Progenitor cell of endocrine pancreas (in vitro differentiated cells): ENCODE measurements at places on chromosomes 6 and 20.

- DNase-seq, result no peak
Measured at GRCh38 chr6:12866422-12867029, 150.0 kb downstream of the PHACTR1 start.

GRCh38 chr6:116560130-116560529 lies 6.6 kb downstream of the CALHM4 start:
- DNase-seq, result no peak

- DNase-seq, result no peak
Measured at GRCh38 chr6:44493132-44493531, 105.6 kb downstream of the CDC5L start.

DNA sequence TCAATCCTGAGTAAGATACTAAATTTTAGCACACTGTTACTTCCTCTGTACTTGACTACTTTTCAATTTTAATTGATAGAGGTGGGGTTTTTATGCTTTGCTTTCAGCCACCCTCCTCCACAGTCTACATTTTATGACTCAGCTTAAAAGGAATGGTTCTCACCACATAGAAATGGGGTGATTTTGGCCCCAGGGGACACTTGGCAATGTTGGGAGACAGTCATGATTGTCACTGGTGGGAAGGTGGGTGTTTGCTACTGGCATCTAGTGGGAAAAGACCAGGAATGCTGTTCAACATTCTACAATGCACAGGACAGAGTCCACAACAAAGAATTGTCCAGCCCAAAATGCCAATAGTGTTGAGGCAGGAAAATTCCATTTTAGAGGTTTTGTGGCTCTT lies 71.3 kb downstream of the PCSK2 start:
- DNase-seq, result no peak

DNA sequence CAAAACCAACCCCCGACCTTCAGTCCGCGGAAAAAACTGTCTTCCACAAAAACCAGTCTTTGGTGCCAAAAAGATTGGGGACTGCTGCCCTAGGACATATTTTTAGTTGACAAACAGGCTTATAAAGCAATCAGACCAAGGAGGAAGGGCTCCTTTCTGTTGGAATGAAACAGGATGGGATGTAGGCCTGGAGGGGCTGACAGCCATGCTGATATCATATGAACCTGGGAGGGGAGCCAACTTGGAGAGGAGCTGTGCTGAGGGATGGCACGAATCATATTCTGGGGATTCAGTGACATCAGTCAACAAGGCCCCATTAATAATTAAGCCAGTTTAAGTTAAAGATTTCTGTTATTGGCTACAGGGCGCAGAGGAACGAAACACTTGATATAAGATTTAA lies 225.4 kb upstream of the TSHZ2 start:
- DNase-seq, result no peak

DNA sequence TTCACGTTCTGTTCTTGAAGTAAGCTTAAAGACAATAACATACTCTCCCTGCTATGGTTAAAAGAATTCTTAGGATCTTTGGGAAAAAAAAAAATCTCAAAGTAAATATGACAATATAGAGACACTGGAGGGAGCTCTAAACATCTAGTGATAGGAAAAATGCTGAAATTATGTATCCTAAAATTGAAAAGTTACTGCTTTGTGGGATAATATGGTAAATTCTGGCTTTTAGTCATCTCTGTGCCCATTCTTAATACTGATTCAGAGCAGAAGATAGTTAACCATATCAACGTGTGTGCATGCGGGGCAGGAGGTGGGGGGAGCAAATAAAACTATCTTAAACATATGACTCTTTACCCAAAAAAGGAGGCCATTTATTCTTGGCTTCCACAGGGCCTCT lies 165.4 kb downstream of the GMPR start:
- DNase-seq, result no peak

DNA sequence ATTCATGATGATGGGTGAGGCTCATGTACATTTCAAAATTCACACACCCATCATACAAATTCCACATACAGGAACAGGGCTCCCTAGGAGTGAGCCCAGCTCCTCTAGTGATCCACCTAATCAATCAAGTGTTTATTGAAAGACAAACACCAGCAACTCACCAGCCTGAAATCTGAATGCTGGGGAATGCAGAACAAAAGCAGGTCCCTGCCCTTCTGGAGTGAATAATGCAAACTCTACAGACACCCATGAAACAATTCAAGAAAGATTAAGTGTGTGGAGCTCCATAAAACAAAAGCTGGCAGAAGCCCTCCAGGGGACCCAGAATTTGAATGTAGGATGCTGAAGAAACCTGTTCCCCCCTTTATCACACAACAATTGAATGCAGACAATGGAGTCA lies 396.7 kb upstream of the JARID2 start:
- DNase-seq, result no peak

DNA sequence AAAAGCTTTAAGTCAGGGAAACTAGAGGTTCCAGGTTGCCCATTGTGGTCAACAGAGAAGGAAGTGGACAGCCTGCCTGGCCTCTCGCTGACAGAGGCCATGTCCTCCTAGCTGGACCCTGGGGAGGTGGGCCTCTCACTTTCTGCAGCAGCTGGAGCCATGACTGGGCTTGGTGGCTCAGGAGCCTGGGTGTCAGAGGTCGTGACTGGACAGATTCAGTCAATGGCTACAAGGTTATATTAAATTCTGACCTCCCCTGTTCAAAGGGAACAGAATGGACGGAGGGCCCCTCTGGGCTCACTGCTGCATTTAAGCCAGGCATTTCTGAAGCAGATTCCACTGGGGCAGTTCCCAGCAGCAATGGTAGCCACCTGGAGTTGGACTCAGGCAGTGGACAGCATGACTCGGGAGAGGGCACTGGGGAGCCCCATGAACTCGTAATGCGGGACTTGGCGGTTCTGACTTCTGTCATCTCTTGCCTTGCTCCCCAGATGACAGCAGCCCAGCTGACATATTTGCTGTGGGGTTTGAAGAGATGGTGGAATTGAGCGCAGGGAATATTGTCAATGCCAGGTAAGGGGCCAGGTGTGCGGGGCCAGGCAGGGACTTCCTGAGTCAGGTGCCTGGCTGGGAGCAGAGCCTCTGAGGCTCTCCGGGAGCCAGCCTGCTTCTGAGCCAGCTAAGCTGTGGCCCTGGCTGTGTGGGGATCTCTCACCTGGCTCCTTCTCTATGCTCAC lies 86.7 kb downstream of the SYNJ2 start:
- DNase-seq, result no peak

DNA sequence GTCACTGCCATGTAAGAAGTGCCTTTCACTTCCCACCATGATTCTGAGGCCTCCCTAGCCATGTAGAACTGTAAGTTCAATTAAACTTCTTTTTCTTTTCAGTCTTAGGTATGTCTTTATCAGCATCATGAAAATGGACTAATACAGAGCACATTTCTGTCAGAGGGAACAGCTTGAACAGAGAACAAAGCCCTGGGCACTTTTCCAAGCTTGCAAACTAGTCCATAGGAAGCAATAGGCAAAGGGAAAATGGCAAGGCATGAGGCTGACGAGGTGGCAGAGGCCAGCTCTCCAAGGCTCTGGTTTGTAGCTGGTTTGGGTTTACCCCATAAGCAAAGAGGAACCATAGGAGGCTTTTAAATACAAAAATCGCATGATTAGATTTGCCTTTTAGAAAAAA lies 185.1 kb upstream of the HDDC2 start:
- DNase-seq, result no peak

GRCh38 chr20:48128436-48128835 lies 343.2 kb upstream of the SULF2 start:
- no peak for DNase-seq

DNA sequence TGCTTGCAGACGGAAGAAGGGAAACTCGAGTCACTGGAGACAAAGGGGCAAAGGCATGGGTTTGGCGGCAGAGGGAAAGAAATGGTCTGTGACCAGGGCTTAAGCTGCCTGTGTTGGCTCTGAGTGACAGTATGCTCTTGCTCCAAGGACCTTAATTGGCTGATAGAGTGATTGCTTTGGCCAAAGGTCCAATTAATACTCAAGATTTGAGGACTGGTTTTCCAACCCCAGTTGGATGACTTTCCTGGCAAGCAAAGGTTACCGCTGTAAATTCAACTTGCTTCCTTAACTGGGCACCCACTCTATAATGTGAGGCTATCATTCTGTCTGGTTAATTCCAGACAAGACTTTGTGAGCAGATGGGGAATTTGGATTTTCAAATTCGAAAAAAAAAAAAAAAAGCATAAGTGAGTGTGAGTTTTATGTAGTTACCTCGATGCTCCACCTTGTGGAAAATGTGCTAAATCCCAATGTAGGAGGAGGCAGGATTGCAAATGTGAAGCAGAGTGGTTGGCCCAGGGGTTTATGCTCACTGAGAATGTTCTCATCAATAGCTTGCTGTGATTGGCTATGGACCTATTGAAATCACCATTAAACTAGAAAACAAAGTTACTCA lies 150.7 kb upstream of the GMDS start:
- DNase-seq, result no peak

DNA sequence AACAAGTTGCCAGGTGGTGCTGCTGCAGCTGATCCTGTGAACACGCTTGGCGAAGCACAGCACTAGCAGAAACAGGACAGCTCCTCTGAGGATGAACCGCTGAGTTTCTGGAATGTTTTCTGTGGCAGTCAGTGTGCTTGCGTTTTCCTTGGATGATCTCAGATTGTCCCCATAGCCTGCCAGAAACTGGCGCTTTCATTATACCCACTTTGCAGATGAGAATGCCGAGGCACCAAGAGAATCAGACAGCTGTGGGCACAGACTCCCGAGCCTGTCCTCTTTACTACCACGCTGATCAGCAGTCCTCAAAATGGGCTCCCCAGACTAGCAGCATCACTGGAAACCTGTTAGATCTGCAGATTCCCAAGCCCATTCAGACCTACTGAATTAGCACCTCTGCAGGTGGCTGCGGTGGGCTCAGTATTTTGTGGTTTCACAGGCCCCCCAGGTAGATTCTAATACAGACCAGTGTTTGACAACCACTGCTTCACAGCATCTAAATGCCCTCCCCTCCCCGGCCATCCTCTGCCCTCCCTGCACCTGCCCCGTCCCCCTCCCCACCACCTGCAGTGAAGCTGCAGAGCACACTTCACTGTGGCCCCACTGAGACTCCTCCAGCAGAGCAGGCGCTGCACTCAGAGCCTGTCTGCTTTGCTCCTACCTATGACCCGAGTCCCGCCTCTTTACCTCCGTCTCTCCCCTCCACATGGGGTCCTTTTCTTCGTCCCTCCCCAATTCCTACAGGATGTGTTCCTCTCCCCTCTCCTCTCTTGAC lies 29.6 kb downstream of the SPATA2 start:
- no peak for DNase-seq

GRCh38 chr6:139406577-139407343 lies 32.3 kb upstream of the CITED2 start:
- DNase-seq, result no peak

DNA sequence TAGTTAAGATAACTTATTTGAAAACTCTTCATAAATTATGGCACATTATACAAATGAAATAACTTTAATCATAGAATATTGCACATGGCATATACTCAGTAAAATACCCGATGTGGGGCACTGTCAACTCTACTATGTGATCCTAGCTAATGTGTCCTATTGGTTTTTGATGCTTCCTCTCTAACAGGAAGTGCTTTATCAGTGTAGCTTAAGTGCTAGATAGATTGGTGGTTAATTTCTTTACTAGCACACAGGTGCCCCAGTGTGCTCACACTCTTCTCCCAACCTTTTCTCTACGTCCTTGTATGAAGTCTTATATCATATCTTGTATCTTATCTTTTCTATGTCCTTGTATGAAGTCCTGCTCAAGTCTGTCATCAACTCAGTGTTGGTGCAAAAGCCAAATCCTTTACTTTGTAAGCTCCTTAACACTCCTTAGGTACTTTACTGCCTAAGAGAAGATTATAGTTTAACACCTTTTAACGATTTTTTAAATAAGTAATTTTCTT lies 358.9 kb downstream of the CENPW start:
- DNase-seq, result no peak

GRCh38 chr20:57960803-57961575 lies 251.2 kb upstream of the PMEPA1 start:
- no peak for DNase-seq

- no peak for DNase-seq
Measured at GRCh38 chr20:57006411-57007170, 259.9 kb downstream of the BMP7 start.

GRCh38 chr6:66065313-66065712 lies 358.3 kb upstream of the EYS start:
- DNase-seq, result no peak

- DNase-seq, result no peak
Measured at GRCh38 chr6:113625850-113626249, 231.3 kb upstream of the MARCKS start.

- DNase-seq, result no peak
Measured at GRCh38 chr6:150987371-150987828, 121.9 kb downstream of the MTHFD1L start.

DNA sequence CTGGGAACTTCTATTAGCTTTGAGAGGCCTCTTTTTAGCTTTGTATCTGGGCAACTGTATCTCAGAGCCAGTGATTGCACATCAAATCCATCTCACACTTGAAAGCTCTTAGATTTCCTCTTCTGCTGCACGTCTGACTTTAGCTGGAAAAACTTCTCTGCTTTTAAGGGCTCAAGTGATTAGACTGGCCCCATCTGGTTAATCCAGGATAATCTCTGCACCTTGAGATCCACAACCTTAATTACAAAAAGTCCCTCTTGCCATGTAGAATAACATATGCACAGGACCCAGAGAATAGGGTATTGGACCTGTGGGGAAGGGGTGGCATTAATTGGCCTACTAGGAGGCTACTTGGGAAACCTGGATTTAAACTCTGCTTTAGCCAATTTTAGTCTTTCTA lies 24.2 kb downstream of the KLHL31 start:
- no peak for DNase-seq

- no peak for DNase-seq
Measured at GRCh38 chr20:62165762-62166399, 16.9 kb upstream of the MTG2 start.

DNA sequence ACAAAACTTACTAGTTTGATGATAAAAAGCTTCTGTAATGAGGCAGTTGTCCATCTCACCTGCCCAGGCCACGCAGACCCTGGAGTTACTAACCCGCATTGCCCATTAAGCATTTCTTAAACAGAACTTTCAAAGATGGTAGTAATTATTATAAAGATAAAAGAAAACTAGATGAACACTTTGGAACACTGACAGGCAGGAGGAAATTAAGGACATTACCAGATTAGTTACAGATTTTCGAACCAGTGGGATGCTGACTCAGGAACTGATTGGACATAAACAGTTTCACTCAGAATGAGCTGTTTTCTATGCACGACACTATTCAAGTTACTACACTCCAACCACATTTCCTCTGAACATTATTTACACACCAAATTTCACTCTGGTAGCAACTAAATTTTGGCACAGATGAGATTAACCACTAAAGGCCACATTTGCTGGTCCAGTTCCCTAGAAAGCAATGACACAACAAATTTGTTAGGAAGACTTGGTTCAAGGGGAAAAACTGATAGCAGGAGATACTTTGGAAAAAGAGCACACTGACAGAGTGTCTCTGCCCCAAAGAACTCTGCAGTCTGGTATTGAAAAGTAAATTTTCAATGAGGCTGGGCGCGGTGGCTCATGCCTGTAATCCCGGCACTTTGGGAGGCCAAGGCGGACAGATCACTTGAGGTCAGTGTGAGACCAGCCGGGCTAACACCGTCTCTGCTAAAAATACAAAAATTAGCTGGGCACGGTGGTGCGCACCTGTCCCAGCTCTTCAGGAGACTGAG lies 3.0 kb downstream of the ROMO1 start:
- DNase-seq, result no peak

- no peak for DNase-seq
Measured at GRCh38 chr6:129194306-129194941, 311.5 kb downstream of the LAMA2 start.

- no peak for DNase-seq
Measured at GRCh38 chr20:53576195-53576580, 17.5 kb downstream of the ZNF217 start.
